Nephron progenitor cell (in vitro differentiated cells): ENCODE measurements at places on chromosomes 7 and 10.

GRCh38 chr7:27248911-27249723 is 6.5 kb downstream of the EVX1 start:
- DNase-seq, result peak; percentile 51

GRCh38 chr10:128713471-128713870 is 587.2 kb upstream of the MKI67 start:
- DNase-seq, result no peak

- DNase-seq, result no peak
Measured at GRCh38 chr10:76918106-76918505, 719.5 kb downstream of the KCNMA1 start.

- DNase-seq, result no peak
Measured at GRCh38 chr10:33248638-33249037, 85.8 kb downstream of the NRP1 start.

- DNase-seq, result no peak
Measured at GRCh38 chr10:106540645-106541044, 623.9 kb downstream of the SORCS1 start.

DNA sequence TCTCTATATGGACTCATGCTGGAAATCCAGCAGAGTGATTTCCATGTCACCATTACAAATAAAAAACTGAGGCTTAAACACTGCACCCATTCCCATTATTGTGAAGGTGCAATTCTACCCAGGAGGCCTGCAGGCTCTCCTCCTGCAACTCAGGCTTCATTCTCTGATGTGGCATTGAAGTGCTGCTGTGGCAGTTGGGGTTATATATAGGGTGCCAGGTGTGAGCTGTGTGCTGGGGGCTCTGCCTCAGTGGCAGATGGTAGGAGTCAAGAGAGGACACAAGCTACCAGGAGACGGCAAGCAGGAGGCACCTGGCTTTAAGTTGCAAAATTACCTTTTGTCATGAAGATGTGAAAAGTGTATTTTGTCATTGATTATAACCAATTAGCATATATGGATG is 21.3 kb downstream of the ZNF107 start:
- DNase-seq, result no peak

GRCh38 chr7:73622909-73623797 is 1.2 kb downstream of the MLXIPL start:
- DNase-seq, result peak; percentile 68

DNA sequence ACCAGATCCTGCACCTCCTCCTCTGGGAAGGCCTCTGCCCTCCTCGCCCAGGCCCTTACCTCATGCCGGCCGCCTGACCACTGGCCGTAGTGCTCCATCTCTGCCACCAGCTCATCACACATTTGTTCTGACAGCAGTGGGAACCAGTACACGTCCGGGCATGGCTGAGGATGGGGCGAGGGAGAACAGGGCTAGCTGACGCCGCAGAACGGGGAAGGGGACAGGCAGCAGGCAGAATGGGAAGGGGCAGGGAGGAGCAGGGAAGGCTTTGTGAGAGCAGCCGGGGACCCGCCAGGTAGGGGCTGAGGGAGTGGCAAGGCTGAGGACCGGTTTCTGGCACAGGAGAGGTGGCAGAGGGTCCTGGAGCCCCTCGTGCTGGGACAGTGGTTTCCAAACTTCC is 8.0 kb upstream of the MOGAT3 start:
- DNase-seq, result no peak

DNA sequence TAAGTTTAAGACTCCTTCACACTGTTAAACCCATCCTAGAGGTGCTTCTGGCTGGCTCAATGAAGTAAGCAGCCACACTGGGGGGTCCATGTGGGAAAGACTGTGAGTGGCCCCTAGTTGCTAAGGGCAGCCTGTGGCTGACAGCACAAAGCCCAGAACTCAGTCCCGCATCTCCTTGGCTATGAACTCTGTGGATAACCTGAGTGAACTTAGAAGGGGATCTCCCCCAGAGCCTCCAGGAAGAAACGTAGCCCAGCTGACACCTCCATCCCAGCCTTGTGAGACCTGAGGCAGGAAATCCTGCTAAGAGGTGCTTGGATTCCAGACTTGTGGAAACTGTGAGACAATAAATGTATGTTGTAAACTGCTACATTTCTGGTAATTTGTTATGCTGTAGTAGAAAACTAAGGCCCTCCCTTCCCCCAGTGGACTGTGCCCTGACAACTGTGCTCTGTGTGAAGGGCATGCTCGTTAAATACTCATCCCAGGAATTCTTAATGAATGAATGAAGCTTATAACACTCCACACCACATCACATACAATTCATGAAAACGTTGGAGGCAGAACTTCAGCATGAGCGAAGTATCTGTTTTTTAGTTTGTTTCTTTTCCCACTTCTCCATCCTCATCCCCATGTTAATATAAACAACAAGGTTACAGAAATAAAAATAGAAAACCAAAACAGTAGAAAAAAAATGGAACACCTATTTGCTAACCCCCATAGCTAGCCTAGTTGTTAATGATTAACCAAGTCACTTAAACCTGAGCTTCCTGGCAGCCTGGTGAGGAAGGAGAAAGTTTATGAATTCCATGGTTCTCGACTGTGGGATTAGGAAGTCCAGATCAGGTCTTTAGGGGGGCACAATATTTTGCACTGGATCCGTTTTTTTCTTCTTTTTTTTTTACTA is 36.8 kb upstream of the AOAH start:
- no peak for DNase-seq

GRCh38 chr10:79236433-79236765 is 110.9 kb upstream of the PPIF start:
- no peak for DNase-seq

DNA sequence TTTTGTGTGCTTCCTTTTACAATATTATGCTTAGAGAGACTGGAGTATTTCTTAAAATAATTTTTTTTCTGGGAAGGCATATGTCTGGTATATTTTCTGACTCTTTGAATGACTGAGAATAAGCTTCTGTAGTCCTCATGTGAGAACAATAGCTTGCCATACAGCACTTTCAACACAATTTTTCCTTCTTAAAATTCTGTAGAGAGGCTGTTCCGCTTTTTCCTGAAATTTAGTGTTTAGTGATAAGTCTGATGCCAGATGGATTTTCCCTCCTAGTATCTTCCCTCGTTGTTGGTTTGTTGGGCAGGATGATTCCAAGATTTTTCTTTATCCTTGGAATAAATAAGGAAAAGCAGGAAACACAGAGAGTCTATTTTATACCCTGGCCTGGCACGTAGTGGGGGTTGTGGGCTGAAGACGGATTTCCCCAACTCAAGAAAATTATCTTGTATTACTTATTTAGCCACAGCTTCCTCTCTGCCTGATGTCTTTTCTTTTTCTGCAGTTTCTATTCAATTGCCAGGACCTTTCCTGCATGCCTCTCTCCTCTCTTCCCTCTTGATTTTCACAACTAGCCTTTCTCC is 111.2 kb downstream of the AOAH start:
- DNase-seq, result no peak

GRCh38 chr10:77494756-77495541 is 142.7 kb downstream of the KCNMA1 start:
- DNase-seq, result no peak

DNA sequence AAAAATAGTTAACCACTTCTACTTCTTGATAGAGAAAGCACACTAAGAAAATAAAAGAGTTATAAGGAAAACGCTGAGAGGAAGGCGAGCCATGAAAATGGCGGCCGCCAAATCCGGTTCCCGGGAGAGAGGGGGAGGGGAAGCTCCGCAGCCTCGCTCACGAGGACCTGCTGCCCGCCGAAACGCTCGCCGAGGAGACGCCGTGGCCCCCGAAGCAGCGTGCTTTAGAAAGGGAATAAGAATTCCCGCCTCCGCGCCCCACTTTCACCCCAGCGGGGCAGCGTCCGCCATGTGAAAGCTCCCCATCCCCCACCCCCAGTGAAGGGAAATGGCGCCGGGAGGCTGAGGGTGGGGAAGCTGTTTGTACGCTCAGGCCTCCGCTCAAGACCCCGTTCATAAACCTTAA is 505 bp downstream of the HNRNPA2B1 start:
- DNase-seq, result peak; percentile 73
